ENCODE measurements at places on chromosomes 5 and 9.

DNA sequence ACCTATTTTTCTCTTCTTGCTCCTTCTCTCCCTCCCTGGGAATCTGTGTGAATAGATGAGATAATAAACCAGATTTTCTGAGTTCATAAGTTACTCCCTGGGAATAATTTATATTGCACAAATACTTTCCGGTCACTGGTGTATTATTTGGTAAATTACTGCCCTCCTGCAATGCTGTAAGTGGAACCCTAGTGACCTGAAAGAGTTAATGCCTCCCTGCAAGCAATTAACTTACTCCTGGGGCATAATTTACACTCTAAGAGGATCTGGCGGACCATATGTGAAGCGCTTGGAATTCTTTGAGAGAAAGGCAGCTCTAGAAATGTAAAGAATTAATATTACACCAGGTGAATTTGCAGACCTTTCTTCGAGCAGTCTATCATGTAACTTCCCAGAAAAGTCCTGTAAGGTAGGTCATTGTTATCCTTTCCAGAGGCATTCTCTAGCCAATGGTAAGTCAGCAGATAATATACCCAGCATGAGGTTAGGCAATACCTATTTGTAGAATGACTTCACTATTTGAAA is 7.0 kb upstream of the GDNF start:
- no peak for DNase-seq

GRCh38 chr9:137620048-137620405 is 1.2 kb downstream of the EHMT1 start:
- DNase-seq, result no peak

GRCh38 chr9:123645762-123646161 is 284.2 kb downstream of the DENND1A start:
- DNase-seq, result no peak

DNA sequence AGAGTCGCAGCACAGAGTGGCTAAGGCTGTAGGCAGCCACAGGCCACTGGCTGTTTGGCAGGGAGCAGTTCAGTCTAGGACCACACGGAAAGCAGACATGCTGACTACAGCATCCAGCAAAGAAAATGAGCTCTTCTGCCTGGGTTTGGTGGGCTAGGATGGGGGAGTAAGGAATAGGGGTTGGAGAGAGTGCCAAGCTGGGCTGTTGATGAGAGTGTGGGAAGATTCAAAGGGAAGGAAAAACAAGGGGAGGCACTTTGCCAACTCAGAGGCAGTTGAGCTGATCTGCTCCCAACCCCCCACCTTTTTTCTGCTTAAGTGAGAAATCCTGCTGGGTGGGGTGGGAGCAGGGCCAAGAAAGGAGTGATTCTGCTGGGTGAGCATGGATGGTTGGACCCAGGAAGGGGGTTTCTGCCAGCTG is 35.9 kb downstream of the SVEP1 start:
- DNase-seq, result no peak

GRCh38 chr9:114303977-114304376 is 18.9 kb upstream of the ORM1 start:
- DNase-seq, result no peak

GRCh38 chr9:136336156-136336870 is 9.0 kb downstream of the GPSM1 start:
- DNase-seq, result no peak
